ENCODE measurements at places on chromosomes 12 and 14.
A peak's percentile ranks its signal among the peaks of the same experiment; 100 is the strongest.

DNA sequence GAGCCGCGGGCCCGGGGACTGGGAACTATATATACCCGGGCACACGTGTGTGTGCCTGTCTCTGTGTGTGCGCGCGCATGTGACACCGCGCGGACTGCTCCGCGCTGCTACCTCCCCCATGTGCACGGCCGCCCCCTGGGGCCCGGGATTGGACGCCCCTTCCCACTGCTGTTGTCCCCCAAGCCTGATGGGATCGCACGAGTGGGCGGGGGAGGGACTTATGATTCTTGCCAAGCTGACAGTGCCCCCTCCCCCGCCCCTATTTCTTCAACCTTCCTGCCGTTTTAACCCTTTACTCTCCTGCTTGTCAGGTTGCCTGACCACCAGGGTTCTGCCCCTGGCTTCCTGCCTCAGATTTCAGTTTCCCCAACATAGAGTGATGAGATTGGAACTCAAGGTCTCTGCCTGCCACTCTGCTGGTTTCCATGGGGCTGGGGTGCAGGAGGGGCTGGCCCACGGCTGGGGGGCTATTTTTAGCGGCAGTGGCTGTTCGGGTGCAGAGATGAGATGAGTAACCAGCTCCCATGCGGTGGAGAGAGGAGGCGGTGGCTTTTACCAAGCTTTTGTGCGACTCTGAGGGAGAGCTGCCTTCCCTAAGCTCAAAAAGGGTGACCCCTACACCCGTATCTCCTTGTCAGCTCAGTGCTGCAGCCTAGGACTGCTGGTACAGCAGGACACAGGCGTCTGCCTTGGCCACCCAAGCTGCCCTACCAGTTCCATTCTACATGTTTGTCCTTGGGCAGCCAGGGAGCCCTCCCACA, at the start of gene DDN:
TSS of gene DDN (minus strand) at position 5 of the 761 bp plus-strand sequence. CDS start 88 bp downstream, outside the sequence.
- DNase-seq, result peak; percentile 25

DNA sequence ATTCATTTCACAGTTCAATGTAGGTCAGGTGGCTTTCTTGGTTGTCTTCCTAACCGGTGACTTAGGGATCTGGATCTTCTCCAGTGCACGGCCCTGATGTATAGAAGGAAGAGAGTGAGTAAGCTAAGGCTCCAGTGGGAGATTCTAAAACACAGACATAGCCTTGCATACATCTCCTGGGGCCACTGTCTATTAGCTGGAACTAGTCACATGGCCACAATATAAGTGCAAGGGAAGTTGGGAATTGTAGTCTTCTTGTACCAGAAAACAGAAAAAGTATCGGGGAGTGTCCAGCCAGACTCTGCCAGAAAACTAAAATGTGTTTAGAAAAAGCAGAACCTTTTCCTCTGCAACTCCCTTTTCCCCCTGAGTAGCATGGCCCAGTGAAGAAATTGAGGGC, 531.6 kb downstream of the VRK1 start:
- DNase-seq, result no peak

DNA sequence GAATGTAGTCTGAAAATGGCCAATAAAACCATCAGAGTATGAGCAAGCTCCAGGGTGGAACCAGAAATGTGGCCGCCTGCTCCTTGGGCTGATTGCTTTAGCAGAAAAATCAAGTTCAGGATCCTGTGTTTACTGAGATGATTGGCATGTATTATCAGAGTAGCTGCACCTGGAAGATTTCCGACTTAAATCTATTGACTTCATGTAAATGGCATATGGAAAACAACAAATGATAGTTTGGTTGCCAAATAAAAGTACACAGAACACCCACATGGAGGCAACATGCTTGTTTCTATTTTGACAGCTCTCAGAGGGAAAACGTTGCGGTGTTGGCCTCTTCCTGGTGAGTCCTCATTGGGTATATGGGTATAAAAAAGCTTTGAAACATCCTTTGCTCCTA, 31.3 kb downstream of the SOCS2 start:
- DNase-seq, result no peak

- no peak for DNase-seq
Measured at GRCh38 chr14:21109377-21110138, 8.7 kb downstream of the TMEM253 start.

DNA sequence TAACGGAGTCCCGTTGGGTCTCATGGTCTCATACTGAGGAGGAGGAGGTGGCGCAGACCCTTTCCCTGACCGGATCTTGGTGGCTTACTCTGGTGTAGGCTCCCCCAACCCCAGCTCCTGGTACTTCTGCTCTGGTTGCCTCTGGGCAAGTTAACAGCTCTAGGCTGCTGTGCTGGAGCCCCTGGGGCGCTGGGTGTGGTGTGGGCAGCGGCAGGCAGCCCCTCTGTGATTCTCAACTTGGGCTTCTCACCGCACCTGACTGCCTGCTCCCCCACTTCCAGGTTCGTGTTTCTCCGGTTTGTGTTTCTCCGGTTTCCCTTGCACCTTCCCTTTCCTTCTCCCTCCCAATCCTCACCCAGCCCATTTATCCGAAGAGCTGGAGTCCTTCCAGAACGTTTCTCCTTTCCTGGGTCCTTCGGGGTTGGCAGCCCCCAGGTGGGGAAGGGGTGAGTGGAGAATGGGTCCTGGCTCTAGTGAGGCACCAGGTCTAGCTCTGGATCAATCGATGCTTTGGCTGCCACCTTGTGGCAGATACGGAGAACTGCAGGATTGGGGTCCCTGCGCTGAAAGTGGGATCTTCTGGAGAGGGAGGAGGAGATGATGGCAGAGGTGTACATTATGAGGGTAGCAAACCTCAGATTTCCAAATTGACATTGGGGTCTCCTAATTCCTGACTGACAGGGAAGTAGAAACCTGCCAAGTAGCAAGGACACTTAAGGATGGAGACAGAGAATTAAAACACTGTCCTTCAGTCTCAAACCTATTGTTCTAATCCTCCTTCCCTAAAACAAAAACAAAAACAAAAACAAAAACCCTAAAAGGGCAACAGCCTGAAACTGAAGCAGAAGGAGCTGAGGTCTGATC, 8.3 kb downstream of the CISTR start:
- DNase-seq, result peak; percentile 30

GRCh38 chr14:65750906-65751305, 338.4 kb downstream of the FUT8 start:
- no peak for DNase-seq

DNA sequence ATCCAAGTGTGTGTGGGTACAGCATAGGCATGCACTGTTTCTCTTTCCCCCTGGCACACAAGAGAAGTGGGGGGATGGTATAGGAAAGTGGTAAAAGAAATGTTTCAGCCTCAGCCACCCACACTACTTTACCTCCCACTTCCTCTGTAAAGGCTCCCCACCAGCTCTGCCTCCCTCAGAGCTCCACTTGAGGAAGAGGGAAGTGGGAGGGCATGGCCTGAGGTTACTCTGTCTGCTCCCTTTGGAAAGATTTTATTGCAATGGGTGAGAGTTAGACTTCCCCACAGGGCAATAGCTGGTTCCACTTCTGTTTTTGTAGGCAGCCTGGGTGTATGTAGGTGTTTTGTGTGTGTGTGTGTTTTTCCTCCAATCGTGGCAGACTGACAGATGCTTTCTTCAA, 145.3 kb downstream of the SSPN start:
- DNase-seq, result no peak

DNA sequence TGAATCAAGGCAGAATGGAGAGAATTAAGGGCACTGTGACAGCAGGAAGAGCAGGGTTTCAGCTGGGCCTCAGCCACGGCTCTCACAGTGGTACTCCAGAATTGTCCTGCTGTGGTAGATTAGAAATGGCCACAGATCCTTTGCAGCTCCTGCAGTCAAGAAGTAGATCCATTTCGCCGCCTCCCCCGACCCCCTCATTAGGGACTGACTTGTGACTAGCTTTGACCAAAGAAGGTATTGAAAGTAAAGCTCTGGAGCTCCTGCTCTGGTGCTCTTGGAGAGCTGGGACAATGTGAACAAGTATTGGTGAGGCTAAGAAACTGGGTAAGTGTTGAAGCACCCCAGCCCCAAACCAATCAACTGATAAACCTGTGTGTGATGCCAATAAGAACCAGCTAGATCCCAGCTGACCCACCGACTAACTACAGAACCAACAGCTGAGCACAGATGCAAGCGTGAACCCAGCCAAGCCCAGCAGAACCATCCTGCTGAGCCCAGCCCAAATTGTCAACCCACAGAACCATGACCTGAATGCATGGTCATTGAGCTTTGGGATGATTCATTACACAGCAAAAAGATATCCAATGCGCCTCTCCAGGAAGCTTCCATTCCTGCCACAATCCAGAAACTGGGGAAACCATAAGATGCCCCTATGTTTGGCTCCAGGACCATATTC, 50.7 kb downstream of the JAG2 start:
- DNase-seq, result no peak
